Activated naive CD8-positive, alpha-beta T cell treated with anti-CD3 and anti-CD28 coated beads, Interleukin-2, amount 10 ng/mL, durations not matched to agents 7 days and 5 days (primary cell): ENCODE measurements at places on chromosomes 7 and 10.
A peak's percentile ranks its signal among the peaks of the same experiment; 100 is the strongest.

DNA sequence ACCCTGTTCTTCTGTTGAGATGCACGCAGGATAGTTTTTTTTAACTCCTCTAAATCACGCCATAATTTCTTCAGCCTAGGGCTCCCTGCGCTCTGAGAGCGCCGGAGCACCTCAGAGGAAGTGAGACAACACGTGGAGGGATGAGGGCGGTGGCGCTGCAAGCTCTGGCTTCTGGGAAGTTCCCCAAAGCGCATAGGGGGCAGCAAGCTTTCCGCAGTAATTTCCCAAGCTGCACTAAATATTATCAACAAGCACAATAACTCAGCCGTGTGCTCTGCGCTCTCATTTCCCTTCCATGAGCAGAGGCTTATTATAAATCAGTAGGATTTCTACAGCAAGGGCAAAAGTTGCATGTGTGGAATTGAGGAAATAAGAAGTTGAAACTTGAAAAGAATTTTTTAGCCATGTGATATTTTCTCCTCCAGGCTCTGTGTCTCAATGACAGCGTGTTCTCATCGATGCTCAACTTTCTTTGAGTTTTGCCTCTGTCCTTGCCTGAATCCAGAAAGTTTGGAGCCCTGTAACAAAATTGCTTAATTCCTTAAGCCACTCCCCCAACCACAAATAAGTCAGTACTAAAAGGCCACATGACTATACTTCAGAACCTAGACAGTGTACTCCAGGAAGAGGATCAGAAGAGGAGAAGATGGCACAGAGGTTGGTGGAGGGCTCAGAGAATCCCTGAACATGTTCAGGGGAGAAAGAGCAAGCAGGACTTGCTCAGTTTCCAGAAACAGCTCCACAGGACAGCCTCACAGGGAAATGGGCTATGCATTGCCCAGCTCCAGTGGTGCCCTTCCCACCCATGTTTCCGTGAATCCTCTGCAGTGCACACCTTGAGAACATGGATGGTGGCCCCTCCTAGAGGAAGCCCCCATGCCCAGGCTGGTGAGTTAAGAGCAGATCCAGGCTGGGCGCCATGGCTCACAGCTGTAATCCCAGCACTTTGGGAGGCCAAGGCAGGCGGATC lies 221.5 kb upstream of the GHITM start:
- no peaks in the 10 kb centered on the region for H3K36me3 ChIP-seq
- H3K27ac ChIP-seq: no peak overlapping the region
- peaks cover 2% of the 10 kb centered on the region for H3K27me3 ChIP-seq
- no peak for DNase-seq
- H3K4me3 ChIP-seq: no peak overlapping the region
- H3K4me1 ChIP-seq: peaks cover 4% of the 10 kb centered on the region

GRCh38 chr7:141700848-141701371 lies 1.1 kb downstream of the DENND11 start:
- peaks cover 37% of the 10 kb centered on the region for H3K4me1 ChIP-seq
- H3K27me3 ChIP-seq: peaks cover 21% of the 10 kb centered on the region
- H3K4me3 ChIP-seq: peak overlapping the region; percentile 79
- peak overlapping the region; percentile 87 for H3K27ac ChIP-seq

DNA sequence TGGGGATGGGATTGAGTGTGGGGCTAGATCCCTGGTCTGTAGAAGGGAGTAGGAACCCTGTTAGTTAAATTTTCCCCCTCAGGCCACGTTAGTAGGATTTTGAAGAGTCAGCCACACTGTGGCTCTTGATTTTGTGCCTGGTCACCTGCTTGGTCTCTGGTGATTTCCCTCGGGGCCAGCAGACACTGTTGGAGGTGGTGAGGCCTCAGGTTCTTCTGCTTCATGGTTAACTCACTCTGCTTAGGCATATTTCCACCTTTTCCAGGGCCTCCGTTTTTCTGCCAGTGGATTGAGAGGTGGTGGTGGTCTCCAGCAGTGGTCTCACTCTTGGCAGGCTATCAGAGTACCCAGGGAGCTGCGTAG lies 4.1 kb downstream of the TSPAN14 start:
- peaks cover 66% of the 10 kb centered on the region for H3K4me1 ChIP-seq
- no peak for DNase-seq
- peaks cover 24% of the 10 kb centered on the region for H3K36me3 ChIP-seq

DNA sequence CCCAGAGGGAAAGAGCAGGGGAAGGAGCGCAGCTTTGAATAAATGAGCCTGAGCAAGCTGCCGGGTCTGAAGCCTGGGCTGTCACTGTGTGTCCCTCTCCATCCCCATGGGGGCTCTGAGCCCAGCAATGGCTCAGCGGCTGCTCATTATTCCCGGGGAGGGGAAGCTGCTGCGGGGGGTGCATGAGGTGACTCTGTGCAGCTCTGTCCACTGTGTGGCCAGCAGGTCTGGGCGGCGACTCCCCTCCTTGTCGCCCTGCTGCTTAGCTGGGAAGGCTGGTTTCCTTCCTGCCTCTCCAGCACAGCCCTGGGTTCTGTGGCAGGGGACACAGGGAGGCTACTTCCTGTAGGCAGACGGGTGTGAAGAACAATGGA lies 234.2 kb downstream of the PRPF18 start:
- H3K4me1 ChIP-seq: peaks cover 8% of the 10 kb centered on the region
- H3K27ac ChIP-seq: no peak overlapping the region
- H3K4me3 ChIP-seq: no peak overlapping the region
- H3K27me3 ChIP-seq: peaks cover 2% of the 10 kb centered on the region
- peaks cover 1% of the 10 kb centered on the region for H3K36me3 ChIP-seq
- no peak for DNase-seq

DNA sequence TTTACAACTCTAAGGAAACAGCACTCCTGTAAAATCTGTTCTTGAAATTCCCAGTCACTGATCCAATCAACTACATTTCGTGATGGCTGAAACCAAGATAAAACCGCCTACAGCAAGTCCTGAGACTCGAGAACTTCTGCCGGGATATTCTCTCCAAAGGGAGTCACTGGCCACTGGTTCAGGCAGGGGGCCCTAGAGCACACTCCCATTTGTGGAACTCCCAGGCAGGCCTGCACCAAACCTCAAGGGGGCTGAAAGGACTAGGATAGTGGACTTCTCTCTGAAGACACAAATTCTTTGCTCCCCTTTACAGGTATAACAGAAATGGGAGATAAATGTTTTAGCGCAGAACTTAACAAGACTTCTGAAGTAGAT lies 16.3 kb downstream of the CYTH3 start:
- H3K27me3 ChIP-seq: peaks cover 7% of the 10 kb centered on the region
- no peak for DNase-seq
- no peaks in the 10 kb centered on the region for H3K36me3 ChIP-seq
- no peak overlapping the region for H3K4me3 ChIP-seq

DNA sequence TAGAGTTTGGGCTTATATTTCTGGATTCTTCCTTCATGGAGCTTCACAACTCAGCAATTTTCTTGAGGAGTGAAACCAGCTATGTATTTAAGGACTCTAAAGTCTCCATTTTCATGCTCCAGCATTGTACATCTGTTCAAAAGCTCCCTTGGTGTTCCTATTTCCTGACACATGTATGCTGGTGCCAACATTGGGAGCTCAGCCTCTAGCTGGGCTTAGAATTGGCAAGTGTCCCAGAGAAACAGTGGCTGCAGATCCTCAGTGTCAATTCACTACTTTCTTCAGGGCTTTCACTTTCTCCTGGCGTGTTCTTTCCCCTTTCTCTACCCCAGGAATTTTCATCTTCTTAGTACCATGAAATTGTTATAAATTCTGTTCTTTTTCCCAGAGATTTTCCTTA lies 103.1 kb downstream of the ZNF467 start:
- H3K4me3 ChIP-seq: no peak overlapping the region
- H3K27me3 ChIP-seq: peaks cover 56% of the 10 kb centered on the region
- no peak for DNase-seq
- no peak overlapping the region for H3K27ac ChIP-seq
- no peaks in the 10 kb centered on the region for H3K36me3 ChIP-seq
